ENCODE measurements at places on chromosomes 5 and 9.

GRCh38 chr9:21931428-21931827, 62.8 kb downstream of the CDKN2A start:
- no peak for DNase-seq

- DNase-seq = no peak
These were observed 69.7 kb downstream of the TRIO start for GRCh38 chr5:14212838-14213237.

DNA sequence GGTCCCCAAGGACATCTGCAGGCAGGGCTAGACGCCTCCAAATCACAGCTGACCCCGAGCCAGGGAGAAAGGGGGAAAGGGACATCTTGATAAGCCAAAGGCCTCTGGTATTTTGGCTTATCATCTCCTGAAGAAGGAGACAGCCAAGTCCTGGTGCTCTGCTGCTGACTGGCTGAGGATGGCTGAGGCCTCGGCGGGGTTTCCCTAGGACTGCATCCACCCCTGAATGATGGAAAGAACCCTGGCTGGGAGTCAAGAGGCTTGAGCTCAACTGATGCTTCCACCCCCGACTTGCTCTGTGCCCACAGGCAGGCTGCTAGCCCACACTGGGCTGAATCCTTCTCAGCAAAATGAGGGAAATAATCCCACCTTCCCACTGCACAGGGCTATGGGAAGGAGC, 30.9 kb upstream of the HRH2 start:
- no peak for DNase-seq

GRCh38 chr5:36300927-36301540, 668 bp downstream of the RANBP3L start:
- no peak for DNase-seq

GRCh38 chr5:33925278-33925677, 10.9 kb upstream of the RXFP3 start:
- no peak for DNase-seq
